GM12878 (cell line): ENCODE measurements at places on chromosomes 6 and 20. TPM values are rescaled to one million over a fixed set of nuclear protein-coding genes. Genes with fewer than 3 reads are reported as not detected.

GRIK2 gene
- total RNA-seq = not detected in 2 replicates

DNA sequence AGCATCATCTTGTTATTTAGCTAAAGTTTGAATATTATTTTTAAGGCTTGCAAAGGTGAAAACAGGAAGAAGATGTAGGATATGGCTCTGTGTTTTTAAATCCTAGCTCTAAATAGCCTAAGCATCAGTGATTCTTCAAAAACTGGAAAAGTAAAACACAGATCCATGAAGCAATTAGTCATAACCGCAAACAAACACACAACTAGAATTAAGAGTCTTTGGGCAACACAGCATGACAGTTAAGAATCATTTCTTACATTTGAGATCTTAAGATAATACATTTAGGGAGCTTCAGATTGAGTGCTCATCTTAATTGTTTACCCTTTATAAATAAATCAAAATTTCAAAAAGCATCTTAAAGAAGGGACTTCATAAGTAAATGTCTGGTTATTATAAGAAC lies 115.8 kb upstream of the MAP7 start:
- no peak for DNase-seq

DEFB124 gene
- total RNA-seq = not detected in 2 replicates

FABP7 gene
- not detected in 2 replicates for total RNA-seq

GRCh38 chr6:20338156-20338555 lies 63.5 kb upstream of the E2F3 start:
- DNase-seq = no peak

- DNase-seq = no peak
These were observed 79.0 kb upstream of the FYN start for GRCh38 chr6:111952274-111952673.

DNA sequence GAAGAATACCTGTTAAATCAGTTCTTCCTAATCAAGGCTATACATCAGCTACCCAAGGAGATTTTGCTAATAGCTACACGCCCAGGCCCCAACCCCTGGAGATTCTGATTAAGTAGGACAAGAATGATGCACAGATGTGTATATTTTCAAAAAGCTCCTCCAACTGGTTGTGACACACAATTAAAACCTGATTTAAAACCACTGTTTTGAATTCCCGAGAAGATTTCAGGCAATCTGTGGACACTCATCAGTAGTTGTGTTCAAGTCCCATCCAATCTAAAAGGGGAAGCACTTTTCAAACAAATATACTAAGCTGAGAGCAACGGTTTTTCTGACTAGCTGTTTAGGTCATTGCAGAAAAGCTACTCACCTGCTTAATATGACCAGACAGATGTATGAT lies 118.9 kb upstream of the NHSL1 start:
- no peak for DNase-seq

GRCh38 chr6:5213836-5214235 lies 46.9 kb downstream of the LYRM4 start:
- DNase-seq = no peak

DNA sequence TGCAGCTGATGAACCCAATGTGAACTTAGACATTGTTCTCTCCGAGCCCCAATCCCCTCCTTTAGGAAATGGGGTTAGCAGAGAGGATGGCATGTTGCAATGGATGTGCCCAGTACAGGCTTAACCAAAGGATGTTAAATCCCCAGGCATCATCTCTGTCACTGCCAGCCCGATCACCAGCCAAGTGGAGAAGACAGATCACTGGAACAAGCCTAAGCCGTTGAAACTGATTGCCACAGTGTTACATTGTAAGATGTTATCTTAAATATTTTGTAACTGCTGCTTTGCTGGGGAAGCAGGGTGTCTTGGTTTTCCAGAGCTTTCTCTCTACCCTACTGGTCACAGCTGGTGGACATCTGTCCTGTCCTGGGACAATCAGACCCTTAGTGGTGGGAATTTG lies 783.4 kb upstream of the CHD6 start:
- no peak for DNase-seq

GRCh38 chr6:32689531-32690501 lies 23.4 kb upstream of the HLA-DQB1 start:
- peak; percentile 79 for DNase-seq
